ENCODE measurements at places on chromosomes 6 and 20.

- DNase-seq: no peak
Measured at GRCh38 chr20:21353236-21353635, 44.1 kb downstream of the NKX2-4 start.

DNA sequence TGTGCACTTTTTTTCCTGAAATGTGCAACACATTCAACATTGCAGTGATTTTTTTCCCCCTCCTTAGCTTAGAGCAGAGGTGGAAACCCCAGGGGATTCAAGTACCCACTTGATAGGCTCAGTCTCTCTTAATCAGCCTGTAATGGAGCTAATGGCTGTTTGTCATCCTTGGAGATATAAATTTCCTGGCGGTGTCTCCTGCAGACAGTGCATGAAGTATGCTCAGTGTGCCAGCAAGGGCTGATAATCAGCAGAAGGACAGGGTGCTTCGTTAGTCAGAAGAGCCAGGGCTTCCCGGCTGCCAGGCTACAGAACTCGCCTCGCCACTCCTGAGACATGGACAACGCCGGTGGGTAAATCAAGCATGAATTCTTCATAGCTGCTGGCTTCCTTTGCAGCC is 69.8 kb upstream of the PHACTR2 start:
- no peak for DNase-seq

- no peak for DNase-seq
Measured at GRCh38 chr6:118788702-118789101, 105.2 kb upstream of the ASF1A start.

- DNase-seq: no peak
Measured at GRCh38 chr6:111925296-111925695, 52.0 kb upstream of the FYN start.

DNA sequence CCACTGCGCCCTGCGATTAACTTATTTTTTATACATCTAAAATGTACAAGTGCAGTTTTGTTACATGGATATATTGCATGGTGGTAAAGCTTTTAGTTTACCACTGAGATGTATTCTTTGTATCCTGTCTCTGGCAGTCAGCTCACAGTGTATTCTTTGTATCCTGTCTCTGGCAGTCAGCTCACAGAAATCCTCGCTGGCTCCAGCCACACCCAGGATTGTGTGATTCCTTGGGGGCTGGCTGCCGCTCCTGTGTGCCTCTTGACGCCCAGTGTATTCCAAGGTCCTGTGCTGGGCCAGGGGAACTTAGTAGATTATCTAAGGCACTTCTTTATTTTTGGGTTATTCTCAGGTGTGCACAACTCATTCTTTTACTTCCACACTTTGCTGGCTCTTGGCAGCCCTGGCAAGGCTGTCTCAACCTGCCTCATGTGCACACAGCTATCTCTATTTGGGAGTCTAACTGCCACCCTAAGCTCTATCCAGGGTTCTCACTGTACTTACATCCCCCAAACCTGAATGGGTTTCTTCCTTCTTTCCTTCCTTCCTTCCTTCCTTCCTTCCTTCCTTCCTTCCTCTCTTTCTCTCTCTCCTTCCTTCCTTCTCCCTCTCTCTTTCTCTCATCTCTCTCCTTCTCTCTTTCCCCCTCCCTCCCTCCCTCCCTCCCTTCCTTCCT is 12.4 kb upstream of the RNF24 start:
- no peak for DNase-seq

- DNase-seq: no peak
Measured at GRCh38 chr6:107894809-107895396, 63.1 kb downstream of the SEC63 start.

- no peak for DNase-seq
Measured at GRCh38 chr6:41937861-41938574, 3.6 kb downstream of the CCND3 start.

DNA sequence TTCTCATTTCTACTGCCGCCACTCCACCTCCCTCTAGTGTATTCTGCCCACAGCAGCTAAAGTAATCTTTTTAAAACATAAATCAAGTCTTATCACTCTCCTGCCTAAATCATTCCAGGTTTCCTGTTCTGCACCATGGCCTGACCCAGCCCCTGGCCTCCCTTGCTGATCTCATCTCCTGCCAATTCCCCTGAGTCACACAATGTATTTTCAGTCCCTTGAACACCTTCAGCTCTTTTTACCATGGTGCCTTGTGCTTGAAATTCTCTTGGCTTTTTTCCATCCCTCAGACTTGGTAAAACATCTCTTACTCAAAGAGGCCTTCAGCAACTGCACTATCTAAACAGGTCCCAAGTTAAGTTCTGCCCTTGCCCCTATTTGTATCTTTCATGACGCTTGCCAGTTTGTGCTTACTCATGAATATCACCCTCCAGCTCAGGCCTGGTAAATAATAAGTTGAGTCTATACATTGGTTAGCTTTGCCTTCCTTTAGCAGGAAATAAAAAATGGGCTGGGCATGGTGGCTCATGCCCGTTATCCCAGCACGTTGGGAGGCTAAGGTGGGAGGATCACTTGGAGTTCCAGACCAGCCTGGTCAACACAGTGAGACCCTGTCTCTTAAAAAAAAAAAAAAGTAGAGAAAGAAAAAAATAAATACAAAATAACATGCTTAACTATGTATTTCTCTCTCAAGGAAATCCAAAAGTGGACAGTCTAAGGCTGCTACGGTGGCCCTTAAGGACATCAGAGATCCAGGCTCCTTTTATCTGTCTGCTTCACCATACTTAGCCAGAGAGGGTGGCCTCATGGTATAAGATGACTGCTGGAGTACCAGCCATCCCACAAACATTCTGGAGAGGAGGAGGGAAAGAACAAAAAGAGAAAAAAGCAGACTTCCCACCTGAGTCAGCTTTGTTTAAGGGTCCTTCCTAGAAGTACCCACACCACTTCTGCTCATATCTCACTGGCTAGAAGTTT is 62.2 kb downstream of the ARFGEF2 start:
- DNase-seq: no peak

DNA sequence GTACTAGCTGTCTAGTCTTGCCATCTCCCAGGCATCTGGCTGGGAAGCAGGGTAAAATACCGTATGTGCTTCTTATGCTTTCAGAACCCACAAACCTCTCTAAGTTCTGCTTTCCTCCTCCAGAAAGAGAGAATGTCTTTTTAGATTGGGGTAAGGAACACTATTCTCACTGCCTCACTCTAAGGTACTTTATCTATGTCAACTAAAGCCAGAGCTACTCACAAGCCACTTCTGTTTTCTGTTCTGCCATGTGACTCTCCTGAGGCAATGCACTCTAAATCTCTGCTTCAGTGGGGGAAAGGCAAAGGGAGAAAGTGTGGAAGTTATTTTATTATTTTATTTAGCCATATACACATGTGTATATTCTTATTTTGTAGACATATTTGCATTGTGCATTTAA is 15.6 kb downstream of the MEP1A start:
- no peak for DNase-seq

GRCh38 chr20:11371831-11372230 is 545.9 kb upstream of the BTBD3 start:
- no peak for DNase-seq

GRCh38 chr20:56373942-56374341 is 15.2 kb downstream of the FAM210B start:
- DNase-seq: no peak

DNA sequence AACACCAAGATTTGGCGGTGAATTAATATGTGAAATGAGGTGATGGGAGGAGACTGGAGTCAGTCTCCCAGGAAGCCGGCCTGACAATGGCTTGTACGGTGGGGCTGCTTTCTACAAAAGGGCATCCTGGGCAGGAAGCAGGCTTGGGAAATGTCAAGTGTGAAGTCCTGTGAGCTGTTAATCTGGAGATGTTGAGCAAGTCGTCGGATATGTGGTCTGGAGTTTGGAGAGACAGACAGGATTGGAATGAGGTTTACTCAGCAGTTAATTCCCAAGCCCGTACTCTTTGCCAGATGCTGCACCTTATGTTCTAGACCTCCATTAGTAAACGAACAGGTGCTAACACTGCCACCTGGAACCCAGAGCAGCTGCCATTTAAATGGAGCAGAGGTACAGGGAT is 107.7 kb upstream of the FOXC1 start:
- no peak for DNase-seq

DNA sequence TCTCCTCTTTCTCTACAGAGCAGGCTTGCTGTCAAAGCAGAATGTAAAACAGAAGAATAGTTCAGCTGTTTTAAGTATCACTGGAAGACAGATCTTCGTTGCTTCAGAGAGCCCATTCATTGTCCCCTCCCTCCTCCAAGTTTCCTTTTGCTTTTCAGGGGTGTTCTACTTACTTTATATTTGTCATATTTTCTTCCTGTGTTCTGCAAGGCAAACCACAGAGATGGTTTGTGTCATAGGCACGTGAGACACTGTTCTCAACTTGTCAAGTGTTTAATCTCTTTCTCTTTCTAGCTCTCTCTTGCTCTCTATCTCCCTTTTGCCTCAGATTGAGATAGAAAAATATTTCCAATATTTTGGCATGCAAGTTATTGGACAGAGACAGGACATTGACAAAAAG is 228.9 kb upstream of the DEFB112 start:
- DNase-seq: no peak

GRCh38 chr6:160253714-160254113 is 4.9 kb downstream of the SLC22A2 start:
- DNase-seq: no peak

DNA sequence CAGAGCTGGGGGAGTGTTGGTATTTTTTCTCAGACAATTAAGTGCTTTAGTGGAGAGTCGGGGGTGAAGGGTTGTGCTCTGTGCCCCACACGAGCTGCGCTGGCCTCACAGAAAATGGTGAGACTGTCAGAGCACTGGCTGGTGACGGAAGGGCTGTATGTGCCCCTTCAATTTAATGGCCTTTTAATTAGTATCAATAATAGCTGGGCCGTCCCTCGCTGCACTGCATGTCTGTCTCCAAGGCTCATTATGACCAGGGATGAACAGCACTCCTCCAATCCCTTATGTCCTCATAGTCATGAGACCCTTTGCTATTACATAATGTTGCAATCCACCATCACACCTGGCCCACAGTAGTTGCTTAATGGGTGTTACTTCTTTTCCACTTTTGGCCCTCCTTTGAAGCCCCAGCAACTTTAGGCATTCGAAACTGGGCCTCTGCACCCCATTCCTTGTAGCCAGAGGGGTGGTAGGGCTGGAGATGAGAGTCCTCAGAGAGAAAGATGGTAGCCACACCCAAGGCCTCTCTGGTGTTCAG is 9.5 kb upstream of the RALY start:
- no peak for DNase-seq

- no peak for DNase-seq
Measured at GRCh38 chr20:3847429-3847940, 851 bp downstream of the MAVS start.
